ENCODE measurements at places on chromosomes 5 and 9.

DNA sequence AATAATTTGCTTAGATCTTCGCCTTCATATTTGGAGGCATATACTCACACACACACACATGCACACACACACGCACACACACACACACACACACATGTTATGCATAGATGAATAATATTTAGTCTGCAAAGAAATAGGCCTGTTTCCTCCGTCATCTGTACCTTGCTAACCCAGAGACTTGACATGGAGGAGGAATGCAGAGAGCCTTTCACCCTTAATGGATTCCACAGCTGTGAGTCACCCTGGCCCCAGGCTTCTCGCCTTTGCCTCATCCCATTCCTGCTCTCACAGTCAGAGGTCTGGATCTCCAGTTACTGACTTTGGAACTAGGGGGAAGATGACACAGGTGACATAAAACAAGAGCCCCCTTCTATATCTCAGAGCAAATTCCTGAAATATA is 29.7 kb downstream of the ZNF462 start:
- DNase-seq: peak; percentile 99

DNA sequence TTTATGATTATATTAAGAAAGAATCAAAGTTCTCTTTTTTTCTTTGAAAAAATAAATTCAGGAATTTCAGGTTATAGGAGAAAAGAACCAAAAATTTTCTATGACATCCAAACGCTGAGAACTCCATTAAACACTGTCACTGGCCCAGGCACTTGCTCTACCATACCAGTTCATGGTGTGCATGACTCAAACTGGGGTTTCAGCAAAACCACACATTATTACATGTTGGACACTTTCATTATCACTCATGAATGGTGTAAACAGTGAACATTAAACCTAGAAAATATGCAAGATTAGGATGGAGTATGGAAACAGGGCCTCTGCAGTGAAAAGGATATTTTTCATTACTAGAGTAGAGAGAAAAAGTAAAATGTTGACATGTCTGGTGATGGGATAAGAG is 369.9 kb upstream of the FAM174A start:
- DNase-seq: no peak

DNA sequence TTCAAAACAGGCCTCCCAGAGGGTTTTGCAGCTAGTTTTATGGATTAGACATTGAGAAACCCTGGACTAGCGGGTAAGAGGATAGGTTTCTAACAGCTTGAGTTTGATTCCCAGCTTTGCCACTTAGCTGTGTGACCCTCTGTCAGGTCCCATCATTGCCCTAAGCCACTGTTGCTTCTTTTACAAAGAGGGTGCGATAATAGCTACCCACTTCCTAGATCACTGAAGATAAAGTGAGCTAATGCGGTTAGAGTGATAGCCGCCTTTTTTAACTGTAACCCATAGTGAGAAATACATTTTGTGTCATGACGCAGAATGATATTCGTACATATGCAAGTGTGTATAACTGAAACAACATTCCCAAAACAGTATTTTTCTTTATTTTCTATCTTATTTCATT is 40.3 kb downstream of the CSF1R start:
- DNase-seq: no peak

- no peak for DNase-seq
Measured at GRCh38 chr5:55820488-55820887, 30.7 kb upstream of the IL31RA start.

DNA sequence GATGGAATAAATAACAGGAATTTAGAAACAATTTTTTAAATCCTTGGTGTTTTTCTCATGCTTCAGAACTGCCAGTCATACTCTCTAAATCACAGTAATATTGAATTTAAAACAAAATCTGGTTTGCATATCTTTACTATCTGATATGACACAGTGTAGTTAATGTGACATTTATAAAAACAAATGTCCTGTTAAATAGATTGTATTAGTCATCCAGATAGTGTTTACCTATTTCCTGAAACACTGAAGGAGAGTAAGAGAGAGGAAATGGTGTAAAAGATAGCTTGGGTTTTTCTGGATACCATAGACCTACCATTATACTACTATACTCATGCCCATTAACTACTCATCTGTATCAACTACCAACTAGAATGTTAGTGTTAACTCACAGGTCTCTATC is 292.3 kb downstream of the MAN2A1 start:
- DNase-seq: no peak

DNA sequence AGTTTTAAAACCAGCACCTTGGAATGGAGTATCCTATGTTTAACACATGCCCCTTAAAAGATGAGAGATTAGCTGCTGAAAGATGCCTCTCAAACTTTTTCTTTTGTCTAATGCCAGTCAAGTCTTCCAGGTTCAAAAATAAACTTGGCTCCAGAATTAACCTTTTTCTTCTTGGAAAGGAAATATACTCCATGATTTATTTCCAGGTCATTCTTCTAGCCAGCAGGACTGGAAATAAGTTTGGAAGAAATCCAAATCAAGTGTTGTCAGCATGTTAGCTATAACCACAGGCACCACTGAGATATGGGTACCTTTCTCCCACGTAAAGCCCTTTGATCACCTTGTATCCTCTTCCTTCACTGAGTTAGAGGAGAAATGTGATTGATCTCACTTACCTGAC is 56.1 kb downstream of the NLN start:
- DNase-seq: no peak

DNA sequence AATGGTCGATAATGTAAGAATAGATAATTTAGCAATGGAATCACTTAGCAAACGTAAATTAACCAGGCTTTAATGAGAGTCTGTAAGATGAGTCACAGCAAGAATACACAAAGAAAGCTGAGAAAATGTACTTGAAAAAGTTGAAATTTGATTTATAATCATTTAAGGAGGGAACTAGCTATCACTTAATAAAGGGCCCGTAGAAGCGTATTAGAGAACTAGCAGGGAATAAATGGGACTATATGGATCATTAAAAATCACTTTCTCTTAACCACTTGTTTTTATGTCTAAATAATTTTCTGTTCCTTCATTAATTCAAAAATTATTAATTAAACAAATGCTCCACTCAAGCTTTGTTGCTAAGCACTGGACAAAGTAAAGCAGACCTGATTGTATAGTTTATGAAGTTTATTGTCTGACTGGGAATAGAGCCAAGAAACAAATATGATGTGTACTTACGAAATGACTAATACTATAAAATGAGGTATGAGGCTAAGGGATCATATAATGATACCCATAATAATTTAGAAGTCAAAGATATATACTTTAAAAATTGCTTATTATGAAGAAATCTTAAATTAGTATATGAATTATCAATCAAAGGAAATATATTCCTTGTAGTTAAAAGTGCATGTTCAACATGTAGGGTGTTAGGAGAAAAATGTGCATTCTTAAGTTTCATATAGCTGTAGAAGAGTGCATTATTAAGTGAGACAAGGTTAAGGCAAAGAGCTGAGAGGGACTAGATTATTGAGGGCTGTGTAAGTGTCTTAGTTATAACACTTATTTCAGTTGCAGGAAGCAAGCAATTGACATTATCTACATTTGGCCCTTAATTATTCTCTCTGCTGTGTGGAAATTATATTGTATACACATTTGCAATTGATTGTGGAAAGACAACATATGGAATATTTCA is 196.8 kb downstream of the PRDM9 start:
- no peak for DNase-seq

DNA sequence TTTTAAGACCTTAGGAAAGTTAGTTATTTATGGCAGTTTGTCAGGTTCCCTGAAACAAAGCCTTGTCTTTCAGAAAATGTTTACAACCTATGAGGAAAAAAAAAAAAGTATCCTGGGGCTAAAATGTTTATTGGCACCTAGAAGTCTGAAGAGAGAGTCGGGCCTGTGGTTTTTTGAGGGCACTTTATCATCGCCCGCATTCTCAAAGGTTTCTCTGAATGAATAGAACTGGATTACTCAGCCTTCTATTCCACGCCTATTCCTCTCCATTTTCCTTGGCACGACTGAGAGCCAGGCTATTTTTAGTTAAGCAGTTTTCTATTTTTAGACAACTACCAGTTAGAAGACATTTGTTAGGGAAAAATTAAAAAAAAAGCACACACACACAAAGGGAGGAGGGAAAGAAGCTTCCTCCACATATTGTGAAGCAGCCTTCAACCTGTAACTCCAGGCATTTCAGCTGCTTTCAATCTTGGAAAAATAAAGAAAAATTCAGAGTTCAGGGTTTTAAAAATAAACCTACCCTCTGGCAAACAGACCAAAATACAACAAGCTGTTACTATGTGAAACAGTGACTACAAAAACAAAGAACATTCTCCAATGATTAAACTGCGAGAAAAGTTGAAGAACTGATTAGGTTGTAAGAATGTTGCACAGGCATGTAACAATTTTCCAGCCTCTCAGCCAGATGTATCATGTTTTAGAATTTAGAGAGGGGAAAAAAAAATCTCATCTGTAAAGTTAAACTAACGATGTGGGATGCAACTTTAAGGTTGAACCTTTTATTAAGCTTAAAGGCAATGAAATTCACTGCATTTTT is 97.0 kb downstream of the MEF2C start:
- peak; percentile 93 for DNase-seq

GRCh38 chr9:36865731-36866635 is 168.1 kb downstream of the PAX5 start:
- no peak for DNase-seq

DNA sequence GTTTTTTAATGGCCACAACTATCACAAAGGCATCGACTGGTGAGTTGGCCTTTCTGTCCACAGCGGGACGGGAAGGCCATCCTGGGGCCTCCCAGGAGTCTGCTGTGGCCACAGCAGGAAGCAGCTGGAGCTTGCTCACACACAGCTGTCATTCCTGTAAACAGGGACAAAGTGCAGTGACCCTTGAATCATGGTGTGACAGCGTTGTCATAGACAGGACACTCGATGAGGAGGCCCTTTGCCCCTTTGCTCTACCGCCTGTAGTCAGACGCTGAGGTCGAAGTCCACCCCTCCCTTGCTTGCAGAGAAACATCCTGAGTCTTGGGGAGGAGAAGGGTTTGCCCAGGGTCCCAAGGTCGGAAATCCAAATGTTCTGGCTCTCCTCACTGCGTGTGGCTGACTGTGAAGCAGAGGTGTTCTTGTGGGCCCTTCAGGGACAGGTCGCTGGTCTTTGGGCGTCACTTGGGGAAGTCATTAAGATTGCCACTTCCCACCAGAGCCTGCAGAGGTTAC is 35.1 kb downstream of the NDST1 start:
- DNase-seq: no peak

DNA sequence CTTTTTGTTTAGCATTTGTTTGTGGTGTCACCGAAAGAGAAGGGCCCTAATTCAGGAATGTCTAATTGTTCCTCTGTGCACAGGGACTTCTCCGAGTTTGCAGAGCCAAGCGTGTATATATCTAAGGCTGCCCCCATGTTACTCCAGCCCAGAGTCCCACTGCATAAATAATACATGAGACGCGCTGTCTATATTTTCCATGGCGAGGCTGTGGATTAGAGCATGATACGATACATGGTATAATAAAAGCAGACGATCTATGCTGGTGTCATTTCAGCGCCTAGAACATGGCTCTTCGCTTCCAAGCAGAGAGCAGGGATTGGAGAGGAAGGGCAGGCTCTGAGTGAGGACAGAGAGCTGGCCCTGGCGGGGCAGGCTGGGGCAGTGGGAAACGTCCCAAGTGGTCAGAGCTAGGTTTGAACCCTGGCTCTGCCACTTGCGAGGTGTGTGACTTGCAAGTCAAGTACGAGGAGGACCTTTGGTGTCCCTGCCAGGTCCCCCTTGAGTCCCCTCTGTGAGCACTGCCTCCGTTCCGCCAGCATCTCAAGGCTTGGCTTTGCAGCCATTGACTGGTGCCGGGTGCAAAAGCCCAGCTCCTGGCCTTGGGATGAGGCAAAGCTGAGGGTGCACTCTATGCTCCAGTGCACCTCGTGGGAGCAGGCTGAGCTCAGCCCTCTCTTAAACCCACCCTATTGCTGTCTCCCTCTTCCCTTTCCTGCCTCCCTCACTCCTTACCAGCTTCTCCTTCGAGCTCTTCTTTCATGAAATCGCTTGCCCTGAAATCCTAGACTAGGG is 29.2 kb upstream of the LAMC3 start:
- no peak for DNase-seq

- DNase-seq: no peak
Measured at GRCh38 chr5:128300181-128300580, 216.6 kb downstream of the SLC12A2 start.

GRCh38 chr5:132370181-132370970 is 866 bp downstream of the SLC22A5 start:
- no peak for DNase-seq

DNA sequence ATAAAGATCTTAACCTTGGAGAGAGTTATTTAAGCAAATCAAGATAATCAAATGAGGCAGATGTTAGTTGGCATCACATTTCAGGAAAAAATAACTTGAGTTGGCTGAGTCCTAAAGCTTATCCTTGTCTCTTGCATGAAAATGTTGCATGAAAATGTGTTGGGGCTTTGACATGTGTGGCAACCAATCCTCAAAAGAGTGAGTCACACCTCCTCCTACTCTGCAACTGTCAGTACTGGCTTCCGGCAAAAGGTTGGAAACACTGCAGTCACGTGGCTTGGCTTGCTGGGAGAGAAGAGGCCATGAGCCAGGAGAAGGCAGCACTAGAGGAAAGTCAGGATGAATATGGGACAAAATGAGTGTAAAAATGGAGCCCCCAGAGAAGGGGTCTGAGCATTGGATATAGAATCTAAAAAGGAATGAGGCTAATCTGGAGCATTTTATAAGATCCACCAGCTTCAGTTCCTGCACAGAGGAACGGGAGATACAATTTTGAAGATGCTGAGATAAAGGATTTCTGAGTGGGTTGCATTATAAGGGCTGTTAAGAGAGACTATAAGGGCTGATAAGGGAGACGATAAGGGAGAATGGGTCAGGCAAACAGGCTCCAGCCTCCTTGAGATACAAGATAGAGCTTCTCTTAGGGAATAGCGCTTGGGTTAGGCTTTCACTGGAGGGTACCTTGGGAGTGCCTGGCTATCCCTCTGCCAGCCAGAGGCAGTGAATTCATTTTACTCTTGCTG is 43.1 kb downstream of the SPATA31D1 start:
- peak; percentile 83 for DNase-seq

DNA sequence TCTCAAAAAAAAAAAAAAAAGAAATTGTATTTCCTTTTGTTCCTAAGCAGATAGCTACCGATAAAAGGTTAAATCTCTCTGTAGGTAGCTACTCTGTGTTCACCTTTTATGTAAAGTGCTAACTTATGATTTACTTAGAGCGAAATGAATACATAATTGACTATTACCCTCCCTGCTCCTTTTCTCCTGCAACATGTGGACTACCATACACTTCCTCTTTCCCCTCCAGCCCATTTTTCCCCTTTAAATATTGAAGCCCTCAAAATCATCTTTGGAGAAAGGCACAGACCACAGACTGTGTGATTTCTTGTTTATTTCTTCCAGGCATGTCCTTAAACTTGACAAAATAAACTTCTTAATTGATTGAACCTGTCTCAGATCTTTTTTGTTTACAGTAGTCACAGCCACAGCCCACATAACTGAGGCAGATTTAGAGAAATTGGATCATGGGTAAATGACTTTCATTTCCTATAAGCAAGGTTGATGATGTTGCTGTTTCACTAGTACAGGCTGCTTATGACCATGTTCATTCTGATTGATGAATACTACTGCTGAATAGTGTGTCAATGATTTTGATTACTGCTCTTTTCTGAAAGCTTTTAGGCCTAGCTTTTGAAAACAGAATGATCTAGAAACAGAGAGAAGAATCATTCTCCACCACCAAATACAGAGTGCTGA is 59.2 kb downstream of the PHAX start:
- DNase-seq: no peak

All from islet precursor cell (in vitro differentiated cells).